ENCODE measurements at places on chromosomes 7 and 10.

DNA sequence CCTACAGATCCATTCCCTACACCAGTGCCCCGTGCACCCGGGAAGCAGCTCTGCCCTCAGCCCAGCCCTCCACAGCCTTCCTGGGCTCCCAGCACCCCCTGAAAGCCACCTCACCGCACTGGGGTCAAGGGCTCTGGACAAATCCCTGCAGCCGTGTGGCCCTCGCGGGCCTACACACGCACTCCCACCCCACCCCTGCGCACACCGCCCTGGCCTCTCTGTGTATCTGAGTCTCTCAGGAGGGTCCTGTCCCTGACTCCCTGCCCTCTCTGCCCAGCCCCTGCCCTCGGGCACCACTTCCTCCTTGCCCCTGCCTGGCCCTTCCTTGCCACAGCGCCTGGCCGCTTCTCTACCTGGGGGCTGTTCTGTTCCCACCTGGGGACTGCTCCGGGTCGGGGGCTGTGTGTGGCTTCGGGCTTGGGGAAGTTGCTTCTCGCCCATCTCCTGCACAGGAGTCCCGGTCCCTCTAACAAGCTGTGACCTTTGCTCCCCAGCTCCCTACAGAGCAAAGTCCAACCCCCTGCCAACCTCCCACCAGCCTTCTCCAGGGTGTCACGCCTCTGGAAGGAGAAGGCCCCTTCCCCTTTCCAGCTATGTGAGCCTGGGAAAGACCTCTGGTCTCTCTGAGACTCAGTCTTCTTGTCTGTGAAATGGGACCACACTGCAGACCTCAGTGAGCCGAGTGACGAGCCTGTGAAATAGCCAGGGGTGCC, 1.5 kb downstream of the TMEM184A start:
- DNase-seq, result no peak

GRCh38 chr10:29317027-29317420, 28.2 kb downstream of the LYZL1 start:
- DNase-seq, result no peak

- DNase-seq, result no peak
These were observed 148.3 kb upstream of the BMPER start for GRCh38 chr7:33757050-33757449.

DNA sequence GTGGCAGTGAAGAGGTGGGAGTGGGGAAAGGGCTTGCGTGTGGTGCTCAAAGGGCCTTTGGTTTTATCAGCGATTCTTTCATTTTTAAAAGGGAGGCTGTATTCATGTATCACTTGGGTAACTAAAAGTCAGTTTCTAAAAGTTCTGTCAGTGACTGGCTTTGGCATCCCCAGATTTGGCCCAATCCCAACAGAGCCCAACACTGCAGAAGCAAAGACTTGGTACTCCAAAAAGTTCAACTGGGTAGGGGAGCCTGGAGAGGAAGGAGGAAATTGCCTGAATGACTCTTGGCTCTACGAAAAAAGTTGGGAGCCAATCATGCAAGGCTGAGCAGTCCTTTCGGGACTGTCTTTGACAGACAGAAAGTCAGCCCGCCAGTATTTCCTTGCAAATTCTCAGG, 54.5 kb upstream of the COL13A1 start:
- DNase-seq, result no peak

DNA sequence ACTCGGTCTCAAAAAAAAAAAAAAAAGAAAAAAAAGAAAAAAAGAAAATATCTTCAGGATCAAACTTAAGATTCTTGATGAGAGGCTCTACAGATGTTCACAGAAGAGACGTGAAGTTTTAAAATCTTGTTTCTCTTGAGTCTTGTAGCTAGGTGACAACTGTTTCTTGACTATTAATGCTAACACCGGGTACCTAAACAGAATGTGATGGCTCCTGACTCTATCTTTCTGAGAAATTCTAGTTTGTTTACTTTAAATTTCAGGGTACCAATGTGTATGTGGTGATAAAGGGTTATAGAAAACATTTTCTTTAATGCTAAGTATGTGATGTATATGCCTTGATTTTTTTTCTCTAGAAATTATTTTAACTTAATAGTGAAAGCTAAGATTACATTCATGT, 61.0 kb downstream of the DAGLB start:
- DNase-seq, result no peak

DNA sequence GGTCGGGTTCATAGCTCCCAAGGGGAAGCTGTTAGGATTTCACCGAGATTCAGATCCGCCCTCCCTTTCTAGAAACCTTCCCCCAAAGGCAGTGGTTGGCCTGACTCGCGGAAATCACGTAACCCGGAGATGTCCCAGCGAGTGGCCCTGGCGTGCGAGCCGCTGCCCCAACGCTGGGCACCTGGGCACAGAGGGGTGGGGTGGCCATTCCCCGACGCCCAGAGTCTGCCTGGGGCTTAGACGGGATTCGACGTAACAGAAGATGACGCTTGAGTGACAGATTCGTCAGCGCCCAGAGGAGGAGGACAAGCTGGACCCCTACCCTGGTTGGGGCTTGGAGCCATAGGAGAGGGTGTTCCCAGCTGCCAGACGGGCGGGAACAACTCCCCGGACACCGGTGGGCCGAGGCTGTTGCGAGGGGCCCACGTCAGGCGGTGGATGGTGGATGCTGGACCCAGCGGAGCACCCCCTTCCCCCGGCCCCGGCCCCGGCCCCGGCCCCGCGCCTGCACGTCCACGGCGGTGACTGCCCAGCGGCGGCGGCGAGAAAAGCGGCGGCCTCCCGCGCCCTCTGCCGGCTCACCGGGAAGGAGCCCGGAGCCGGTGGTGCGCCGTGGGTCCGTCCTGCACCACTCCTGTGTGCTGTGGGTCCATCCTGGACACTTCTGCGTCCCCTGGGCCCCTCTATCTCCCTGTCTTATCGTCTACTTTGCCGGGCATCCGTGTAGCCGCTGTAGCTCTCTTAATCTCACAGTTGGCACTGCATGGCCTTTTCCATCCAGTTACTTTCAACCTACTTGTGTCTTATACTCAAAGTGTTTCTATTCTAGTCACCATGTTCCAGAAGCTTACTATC, 35.4 kb upstream of the KNDC1 start:
- no peak for DNase-seq

Measured in RCC 7860 (cell line).